Stimulated activated CD4-positive, alpha-beta T cell treated with anti-CD3 and anti-CD28 coated beads, Interleukin-1b, Interleukin-23, amount 100 ng/mL, for 48 hours (primary cell): ENCODE measurements at places on chromosomes 16 and 17.

GRCh38 chr16:85353839-85354685 is 241.8 kb upstream of the CIBAR2 start:
- DNase-seq: no peak

DNA sequence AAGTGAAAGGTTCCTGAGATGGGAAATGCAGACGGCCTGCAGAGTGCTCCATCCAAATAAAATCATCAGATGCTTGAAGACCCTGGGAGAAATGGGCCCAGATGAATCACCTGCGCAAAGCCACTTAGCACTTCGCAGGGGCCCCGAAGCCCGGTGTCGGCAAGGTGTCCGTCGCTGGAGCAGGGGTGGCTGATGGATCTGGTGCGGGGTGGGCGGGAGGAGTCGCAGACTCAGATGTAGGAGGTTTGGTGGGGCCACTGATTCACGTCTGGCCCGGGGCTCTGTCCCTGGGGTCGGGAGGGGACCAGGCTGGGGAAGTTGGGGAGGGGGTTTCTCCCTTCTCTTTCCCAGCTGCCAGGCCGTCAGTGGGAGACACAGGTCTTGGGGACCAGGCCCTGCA is 21.6 kb upstream of the SSTR5 start:
- no peak for DNase-seq

GRCh38 chr16:14095883-14096551 is 24.9 kb downstream of the MRTFB start:
- DNase-seq: no peak

GRCh38 chr17:27049104-27049784 is 244.7 kb upstream of the WSB1 start:
- DNase-seq: peak; percentile 14

DNA sequence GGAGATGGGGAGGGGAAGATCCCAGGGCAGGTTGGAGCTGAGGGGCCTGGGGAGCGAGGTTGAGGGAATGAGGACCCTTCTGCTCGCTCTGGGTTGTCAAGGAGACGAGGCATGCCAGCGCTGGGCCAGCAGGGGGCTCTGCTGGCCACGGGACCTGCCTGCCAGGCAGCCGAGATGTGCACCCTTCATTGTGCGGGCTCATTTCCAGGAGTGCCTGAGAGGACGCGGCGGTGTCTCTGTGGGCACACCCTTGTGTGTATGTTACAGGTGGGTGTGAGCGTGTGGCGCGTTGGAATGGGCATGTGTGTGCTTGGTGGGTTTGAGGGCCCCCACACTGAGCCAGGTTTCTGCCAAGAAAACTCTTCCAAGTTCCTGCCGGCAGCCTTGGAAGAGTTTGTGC is 15.9 kb downstream of the ARHGAP23 start:
- peak; percentile 46 for DNase-seq

- DNase-seq: no peak
Measured at GRCh38 chr17:80379348-80379747, 35.6 kb upstream of the ENDOV start.
